Dorsolateral prefrontal cortex (tissue), 122 donors: ENCODE measurements at places on chromosomes 3 and 15.

- DNase-seq: no peak
These were observed 43.7 kb downstream of the BTD start for GRCh38 chr3:15645246-15645645.

DNA sequence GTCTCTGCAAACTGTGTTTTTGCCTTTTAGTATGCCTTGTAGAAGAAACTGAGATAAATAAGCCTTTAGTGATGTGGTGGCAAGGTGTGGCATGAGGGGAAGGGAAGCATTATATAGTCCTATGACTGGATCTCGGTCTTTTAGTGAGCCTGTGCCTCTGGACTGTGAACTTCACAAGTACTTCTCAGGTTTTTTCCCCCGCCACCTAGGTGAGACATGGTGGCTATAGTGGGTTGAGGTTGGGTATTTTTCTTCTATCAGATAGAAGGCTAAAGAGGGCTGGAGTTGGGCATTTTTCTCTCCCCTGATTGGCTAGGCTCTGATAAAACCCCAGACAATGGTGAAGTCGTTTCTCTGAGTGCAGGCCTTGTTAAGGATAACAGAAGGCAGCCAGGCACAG lies 38.7 kb upstream of the ZFAND6 start:
- no peak for DNase-seq

GRCh38 chr3:8458238-8458661 lies 43.4 kb upstream of the LMCD1 start:
- no peak for DNase-seq

DNA sequence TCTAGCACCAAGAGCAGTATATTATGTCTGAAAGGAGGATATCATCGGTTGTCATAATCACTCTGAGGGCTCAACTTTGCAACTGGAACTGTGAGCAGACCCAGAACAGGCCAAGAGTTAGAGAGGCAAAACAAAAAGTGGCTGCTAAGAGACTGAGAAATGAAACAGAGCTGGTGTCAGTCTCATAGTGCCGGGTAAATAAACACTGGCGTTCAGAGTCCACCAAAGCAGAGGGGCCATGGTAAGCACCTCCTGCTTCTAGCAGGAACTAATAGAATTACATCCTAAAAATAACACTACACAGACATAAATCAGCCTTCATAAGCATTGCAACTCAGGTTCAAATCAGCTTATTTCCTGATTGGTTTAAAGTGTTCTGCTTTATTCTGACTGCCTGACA lies 10.3 kb upstream of the IL12A start:
- no peak for DNase-seq

DNA sequence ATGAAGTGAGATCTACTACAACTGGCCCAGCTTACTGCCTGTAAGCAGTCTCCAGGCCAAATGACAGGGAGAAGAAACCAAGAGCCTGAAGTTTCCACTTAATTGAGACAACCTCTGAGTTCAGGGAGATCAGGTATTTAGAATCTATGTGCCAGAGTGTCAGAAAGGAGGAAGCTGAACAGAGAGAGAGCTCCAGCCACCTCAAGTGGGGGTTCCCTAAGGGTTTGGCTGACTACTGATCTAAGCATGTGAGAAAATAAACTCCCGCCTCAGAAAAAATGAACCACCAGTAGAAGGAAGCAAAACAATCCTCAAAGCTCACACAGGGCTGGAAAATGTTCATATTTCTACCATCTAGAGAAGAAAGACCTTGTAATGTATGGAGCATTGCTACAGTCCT lies 25.0 kb downstream of the ADAM10 start:
- DNase-seq: no peak

DNA sequence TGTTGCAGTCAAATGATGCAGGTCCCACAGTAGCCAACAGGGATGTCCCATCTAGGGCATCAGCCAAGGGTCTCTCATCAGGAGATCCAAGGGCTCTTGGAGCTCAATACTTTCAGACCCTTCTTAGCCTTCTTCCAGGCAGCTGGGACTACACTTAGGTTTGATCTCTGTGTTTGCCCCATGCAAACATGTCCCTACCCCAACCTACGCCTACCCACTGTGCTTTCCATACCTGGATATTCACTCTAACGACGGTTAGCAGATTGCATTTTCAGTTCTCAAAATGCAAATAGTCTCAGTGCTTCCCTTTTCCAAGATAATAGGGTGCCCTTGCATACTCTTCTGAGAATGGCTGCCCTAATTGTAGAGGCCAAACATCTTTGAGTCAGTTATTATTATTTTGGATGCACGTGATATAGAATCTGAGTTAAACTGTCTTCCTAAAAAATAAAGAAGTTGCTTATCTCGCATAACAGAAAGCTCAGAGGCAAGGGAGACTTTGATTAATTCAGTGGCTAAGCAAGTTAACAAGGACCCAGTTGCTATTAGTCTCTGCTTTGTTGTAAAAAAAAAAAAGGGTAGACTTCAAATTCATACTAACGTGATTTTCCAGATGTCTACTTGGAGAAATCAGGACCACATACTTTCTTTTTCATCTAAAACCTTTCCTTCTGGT lies 1.0 kb upstream of the CEP70 start:
- no peak for DNase-seq

- DNase-seq: no peak
These were observed 53.9 kb downstream of the NIPA2 start for GRCh38 chr15:22892333-22892732.

DNA sequence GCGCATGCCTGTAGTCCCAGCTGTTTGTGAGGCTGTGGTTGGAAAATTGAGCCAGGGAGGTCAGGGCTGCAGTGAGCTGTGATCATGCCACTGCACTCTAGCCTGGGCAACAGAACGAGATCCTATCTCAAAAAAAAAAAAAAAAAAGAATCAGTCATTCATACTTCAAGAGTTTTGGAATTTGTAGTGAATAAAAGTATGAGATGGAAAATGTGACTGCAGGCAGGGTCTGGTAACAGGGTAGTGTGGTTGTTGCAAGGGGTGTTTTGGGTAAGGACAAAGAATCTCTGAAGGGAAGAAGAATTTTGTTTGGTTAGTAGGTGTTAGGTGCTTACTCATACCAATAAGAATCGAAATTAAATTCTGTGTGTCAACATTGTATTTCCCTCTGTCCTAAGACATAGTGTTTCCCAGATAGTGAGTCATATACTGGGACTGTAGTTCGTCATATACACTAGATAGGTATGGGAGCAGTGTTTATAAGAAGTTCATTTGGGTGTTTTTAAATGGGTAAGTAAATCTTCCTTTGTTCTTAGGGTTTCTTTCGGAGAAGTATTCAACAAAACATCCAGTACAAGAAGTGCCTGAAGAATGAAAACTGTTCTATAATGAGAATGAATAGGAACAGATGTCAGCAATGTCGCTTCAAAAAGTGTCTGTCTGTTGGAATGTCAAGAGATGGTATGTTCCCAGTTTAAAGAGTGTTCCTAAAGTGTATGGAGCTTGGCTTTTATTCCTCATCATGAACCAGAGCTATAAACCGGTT lies 14.2 kb downstream of the NR1D2 start:
- no peak for DNase-seq

DNA sequence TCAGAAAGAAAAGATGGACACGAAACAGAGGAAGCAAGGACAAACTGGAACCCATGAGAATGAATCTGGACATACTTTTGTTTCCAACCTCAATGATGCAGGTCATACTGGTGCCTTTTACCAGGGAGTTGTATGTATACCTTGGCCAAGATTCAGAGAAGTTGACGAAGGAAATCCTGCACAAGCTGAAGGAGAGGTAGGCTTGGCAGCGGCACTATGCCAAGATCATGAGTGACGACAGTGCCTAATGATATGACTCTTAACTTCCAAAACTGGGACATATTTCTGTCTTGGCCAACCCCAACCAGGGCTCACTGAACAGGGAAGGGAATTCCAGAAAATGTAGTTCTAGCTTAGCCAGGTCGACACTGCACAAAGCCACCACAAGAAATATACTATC lies 149.2 kb upstream of the SLCO3A1 start:
- DNase-seq: no peak

GRCh38 chr15:60118626-60119025 lies 114.5 kb downstream of the FOXB1 start:
- no peak for DNase-seq

- no peak for DNase-seq
These were observed 81.0 kb downstream of the ASB7 start for GRCh38 chr15:100683434-100683833.

DNA sequence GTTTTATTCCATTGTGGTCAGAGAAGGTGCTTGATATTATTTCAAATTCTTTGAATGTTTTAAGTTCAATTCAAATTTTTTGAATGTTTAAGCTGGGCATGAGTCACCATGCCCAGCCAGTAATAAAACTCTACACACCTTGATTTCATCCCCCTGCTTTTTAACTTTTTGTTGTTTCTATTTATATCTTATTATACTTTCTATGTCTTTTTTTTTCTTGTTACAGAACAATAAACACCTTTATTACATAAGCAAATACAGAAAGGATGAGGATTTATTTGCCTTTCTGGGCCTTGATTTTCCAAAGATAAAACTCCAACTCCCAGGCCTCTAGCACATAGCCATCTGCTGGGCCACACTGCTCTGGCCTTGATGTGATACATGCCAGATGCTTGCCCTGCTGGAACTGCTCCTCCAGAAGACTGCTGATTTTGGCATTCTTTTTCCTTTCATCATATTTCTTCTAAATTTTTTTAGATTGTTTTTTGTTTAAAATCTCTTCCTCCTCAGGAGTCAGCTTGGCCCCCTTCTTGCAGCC lies 14.0 kb downstream of the DNAH12 start:
- DNase-seq: no peak

DNA sequence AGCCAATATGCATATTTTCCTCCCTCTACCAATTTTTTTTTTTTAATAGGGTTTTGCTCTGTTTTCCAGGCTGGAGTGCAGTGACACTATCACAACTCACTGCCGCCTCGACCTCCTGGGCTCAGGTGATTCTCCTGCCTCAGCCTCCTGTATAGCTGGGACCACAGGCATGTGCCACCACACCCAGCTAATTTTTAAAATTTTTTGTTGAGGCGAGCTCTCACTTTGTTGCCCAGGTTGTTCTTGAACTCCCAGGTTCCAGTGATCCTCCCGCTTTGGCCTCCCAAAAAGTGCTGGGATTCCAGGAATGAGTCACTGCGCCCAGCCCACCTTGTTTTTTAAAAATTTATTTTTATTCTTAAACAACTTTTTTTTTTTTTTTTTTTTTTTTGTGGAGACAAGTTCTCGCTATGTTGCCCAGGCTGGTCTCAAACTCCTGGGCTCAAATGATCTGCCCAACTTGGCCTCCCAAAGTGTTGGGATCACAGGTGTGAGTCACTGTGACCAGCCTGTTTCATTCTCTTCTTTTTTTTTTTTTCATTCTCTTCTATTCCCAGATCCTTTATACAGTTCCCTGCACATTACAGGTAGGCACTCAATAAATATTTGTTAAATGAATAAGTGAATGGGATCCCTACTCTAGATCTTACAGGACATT lies 40.5 kb upstream of the PIK3CB start:
- no peak for DNase-seq

GRCh38 chr3:54891540-54891897 lies 36.3 kb downstream of the LRTM1 start:
- peak; percentile 66 for DNase-seq

GRCh38 chr3:81433675-81434074 lies 327.8 kb downstream of the GBE1 start:
- DNase-seq: no peak

DNA sequence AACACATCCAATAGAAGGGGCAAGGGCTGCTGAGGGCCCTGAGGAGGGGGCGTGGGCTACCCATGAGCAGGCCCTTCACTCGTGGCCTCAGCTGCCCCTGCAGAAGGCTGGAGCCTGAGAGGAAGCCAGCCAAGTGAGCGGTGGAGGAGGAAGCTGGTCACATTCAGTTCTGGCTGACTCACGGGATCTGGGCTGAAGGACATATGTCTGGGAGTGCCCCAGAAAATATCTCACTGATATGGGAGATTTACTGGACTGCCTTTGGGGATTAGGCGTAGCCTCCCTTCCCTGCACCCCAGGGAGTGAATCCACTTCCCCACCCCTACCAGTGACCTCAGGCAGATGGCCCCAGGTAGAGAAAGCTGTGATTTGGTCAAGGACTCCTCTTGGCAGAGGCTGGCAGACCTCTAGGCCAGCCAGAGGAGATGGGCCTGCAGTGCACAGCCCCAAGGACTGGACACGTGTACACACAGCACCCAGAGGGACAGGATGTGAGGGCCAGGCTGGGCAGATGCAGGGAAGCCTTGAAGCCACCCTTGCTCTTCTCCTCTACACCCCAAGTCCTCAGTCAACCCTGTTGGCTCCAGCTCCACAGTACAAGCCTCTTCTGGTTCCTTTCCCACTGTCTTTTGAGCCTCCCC lies 14.2 kb upstream of the ANKDD1A start:
- DNase-seq: no peak

DNA sequence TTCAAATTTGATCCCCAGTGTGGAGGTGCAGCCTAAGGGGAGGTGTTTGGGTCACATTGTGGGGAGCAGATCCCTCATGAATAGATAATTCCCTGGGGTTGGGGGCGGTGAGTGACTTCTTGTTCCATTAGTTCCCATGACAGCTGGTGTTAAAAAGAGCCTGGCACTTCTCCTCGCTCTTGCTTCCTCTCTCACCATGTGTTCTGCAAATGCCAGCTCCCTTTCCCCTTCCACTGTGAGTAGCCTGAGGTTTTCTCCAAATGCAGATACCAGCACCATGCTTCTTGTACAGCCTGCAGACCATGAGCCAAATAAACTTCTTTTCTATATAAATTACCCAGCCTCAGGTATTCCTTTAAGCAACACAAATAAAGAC lies 23.1 kb downstream of the RIOX2 start:
- no peak for DNase-seq

DNA sequence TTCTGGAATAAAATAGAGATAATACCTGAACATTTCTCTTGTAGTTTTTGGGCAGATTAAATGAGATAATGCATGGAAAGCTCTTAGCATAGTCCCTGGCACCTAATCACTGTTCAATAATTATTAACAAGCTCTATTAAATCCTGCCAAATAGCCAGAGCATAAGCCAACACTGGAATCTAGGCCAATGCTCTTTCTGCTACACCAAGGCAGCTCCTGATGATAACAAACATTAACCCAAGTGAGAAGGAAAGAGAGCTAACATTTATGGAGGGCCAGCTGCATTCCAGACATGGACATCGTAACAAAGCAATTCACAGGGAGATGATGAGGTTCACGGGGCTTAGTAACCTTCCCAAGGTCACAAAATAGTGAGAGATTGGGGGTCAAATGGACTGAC lies 23.3 kb downstream of the LARP6 start:
- DNase-seq: no peak

GRCh38 chr3:51691021-51691420 lies 15.8 kb upstream of the GRM2 start:
- no peak for DNase-seq

- no peak for DNase-seq
These were observed 55.8 kb downstream of the DNAJB8 start for GRCh38 chr3:128410669-128411573.

- no peak for DNase-seq
These were observed 307.3 kb downstream of the ZIC4 start for GRCh38 chr3:147099076-147099475.

- DNase-seq: no peak
These were observed 186.7 kb downstream of the SSR3 start for GRCh38 chr3:156368189-156368588.
